ENCODE measurements at places on chromosomes 5 and 9. TPM values are rescaled to one million over a fixed set of nuclear protein-coding genes. Genes with fewer than 3 reads are reported as not detected.
A peak's percentile ranks its signal among the peaks of the same experiment; 100 is the strongest.

The LTC4S gene
- total RNA-seq, result 2.4 TPM

DNA sequence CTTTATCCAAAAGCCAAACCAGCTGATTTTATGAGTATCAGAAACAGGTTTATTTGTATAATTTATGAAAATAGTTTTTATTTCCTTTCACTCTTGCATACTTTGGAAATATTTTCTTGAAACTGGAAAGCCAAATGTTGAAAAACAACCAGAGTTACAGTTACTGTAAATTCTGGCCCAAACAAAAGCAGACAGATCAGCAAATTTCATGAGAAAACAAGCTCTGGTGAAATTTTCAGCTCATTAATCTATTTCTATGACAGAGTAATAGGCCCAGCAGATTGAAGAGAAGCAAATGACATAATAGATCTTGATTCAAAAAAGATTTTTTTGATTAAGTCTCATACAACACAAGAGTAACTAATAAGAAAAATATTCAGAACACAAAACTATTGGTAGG is 182.7 kb downstream of the ENC1 start:
- H3K27me3 ChIP-seq, result no peaks in the 10 kb centered on the region
- no peak overlapping the region for H3K27ac ChIP-seq
- DNase-seq, result no peak
- H3K4me3 ChIP-seq, result no peak overlapping the region

- peaks cover 18% of the 10 kb centered on the region for H3K36me3 ChIP-seq
- DNase-seq, result no peak
- H3K27ac ChIP-seq, result no peak overlapping the region
Observed at GRCh38 chr5:92838253-92838652, 742.8 kb downstream of the NR2F1-AS1 start.

GRCh38 chr9:124629600-124629999 is 122.4 kb upstream of the NR5A1 start:
- no peak for DNase-seq
- H3K27ac ChIP-seq, result no peak overlapping the region
- H3K27me3 ChIP-seq, result no peaks in the 10 kb centered on the region
- no peaks in the 10 kb centered on the region for H3K36me3 ChIP-seq
- H3K4me3 ChIP-seq, result no peak overlapping the region
- no peaks in the 10 kb centered on the region for H3K4me1 ChIP-seq

- H3K36me3 ChIP-seq, result no peaks in the 10 kb centered on the region
- peak overlapping the region; percentile 19 for H3K4me3 ChIP-seq
- H3K27ac ChIP-seq, result peak overlapping the region; percentile 86
- peaks cover 57% of the 10 kb centered on the region for H3K4me1 ChIP-seq
- no peaks in the 10 kb centered on the region for H3K27me3 ChIP-seq
Observed at GRCh38 chr9:16514131-16514530, 356.3 kb downstream of the BNC2 start.

GRCh38 chr9:101268426-101268825 is 116.4 kb downstream of the BAAT start:
- peaks cover 9% of the 10 kb centered on the region for H3K4me1 ChIP-seq
- no peak overlapping the region for H3K27ac ChIP-seq
- no peak overlapping the region for H3K4me3 ChIP-seq
- no peaks in the 10 kb centered on the region for H3K27me3 ChIP-seq
- no peaks in the 10 kb centered on the region for H3K36me3 ChIP-seq

The TPPP gene
- 2.7 TPM for total RNA-seq

The ROR2 gene
- 12.4 TPM for total RNA-seq

DNA sequence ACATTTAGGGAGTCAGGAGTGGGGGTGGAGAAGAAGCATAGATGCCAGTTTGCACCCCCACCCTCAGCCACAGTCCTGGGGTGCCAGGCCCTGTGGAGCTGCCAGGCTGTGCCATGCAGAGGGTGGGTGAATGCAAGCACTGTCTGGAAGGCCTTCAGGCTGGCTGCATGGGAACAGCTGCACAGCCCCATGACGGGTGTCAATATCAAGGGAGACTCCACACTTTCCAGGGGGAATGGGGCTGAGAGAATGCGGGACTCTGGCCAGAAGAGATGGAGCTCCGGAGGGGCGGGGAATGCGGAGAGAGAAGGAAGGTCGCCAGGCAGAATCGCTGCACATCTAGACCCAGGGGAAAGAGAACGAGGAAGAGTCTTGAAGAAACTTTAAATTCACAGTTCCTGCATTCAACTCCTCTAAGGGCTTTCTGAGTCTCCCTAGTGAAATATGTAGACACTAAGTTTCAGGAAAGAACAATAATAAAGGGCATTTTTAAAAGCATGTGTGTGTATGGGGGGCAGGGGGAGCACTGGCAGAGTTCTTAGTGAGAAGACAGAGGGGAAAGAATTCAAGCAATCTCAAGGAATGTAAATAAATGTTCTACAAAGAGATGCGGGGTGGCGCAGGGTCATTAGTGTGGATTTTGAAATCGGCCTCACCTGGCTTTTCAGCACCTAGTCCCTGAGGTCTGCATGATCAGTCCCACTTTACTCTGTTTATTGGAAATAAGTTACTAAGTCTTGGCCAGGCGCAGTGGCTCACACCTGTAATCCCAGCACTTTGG is 59.1 kb downstream of the BOD1 start:
- H3K4me3 ChIP-seq, result no peak overlapping the region
- H3K4me1 ChIP-seq, result peaks cover 4% of the 10 kb centered on the region
- H3K36me3 ChIP-seq, result peaks cover 4% of the 10 kb centered on the region
- no peak overlapping the region for H3K27ac ChIP-seq
- DNase-seq, result no peak

DNA sequence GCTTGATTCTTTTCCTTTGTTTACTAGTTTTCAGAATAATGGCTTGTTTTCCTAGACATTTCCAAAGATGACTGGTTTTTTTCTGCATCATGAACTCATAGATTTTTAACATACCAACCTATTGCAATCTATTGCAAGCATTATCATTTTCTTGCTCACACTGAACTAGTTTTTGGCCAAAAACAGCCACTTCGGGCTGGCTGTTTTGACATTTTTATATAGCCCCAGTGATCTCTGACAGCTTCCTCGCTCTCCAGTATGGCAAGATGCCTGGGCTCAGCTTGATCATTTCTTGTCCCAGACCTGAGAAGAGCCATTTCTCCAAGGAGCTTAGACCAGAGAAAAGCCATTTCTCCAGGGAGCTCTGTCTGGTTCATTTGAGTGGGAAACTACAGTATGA is 94.3 kb upstream of the MAMDC2 start:
- no peak overlapping the region for H3K27ac ChIP-seq
- H3K27me3 ChIP-seq, result no peaks in the 10 kb centered on the region
- DNase-seq, result no peak
- no peak overlapping the region for H3K4me3 ChIP-seq
- H3K36me3 ChIP-seq, result no peaks in the 10 kb centered on the region
- peaks cover 30% of the 10 kb centered on the region for H3K4me1 ChIP-seq

The GTF3C5 gene
- total RNA-seq, result 105 TPM

The LCN9 gene
- 0.30 TPM for total RNA-seq

GRCh38 chr5:176653401-176654385 is 6.4 kb downstream of the TSPAN17 start:
- no peak overlapping the region for H3K27ac ChIP-seq
- DNase-seq, result no peak
- H3K27me3 ChIP-seq, result no peaks in the 10 kb centered on the region
- peaks cover 10% of the 10 kb centered on the region for H3K4me1 ChIP-seq

GRCh38 chr5:133642153-133642722 is 29.9 kb upstream of the FSTL4 start:
- peaks cover 8% of the 10 kb centered on the region for H3K27me3 ChIP-seq
- H3K4me3 ChIP-seq, result no peak overlapping the region
- no peak overlapping the region for H3K27ac ChIP-seq
- DNase-seq, result no peak
- peaks cover 4% of the 10 kb centered on the region for H3K36me3 ChIP-seq

GRCh38 chr5:31964007-31964360 is 210.1 kb downstream of the GOLPH3 start:
- no peaks in the 10 kb centered on the region for H3K27me3 ChIP-seq
- H3K27ac ChIP-seq, result no peak overlapping the region
- no peak for DNase-seq
- no peaks in the 10 kb centered on the region for H3K36me3 ChIP-seq

The GGTA1 gene
- total RNA-seq, result not detected

DNA sequence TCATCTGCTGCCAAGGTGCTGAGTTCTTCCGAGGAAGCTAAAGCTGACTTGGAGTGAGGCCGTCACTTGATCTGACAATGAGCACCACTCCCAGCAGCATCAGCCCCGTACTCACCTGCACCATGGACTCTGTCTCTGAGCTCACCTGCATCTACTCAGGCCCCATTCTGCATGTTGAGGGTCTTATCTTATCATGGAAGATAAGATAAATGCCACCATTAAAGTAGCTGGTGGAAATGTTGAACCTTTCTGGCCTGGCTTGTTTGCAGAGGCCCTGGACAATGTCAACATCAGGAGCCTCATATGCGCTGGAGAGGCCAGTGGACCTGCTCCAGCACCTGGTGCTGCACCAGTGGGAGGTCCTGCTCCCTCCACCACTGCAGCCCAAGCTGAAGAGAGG is 35.0 kb upstream of the HMGCS1 start:
- H3K4me3 ChIP-seq, result no peak overlapping the region
- H3K27me3 ChIP-seq, result no peaks in the 10 kb centered on the region
- H3K36me3 ChIP-seq, result peaks cover 4% of the 10 kb centered on the region

The EIF4E1B gene
- not detected for total RNA-seq

The GPRIN1 gene
- total RNA-seq, result 35.9 TPM

The RAI14 gene
- total RNA-seq, result 92.7 TPM

The RCL1 gene
- total RNA-seq, result 12.7 TPM

GRCh38 chr5:173035904-173036707 is 20.0 kb upstream of the CREBRF start:
- H3K36me3 ChIP-seq, result peaks cover 6% of the 10 kb centered on the region
- no peak overlapping the region for H3K27ac ChIP-seq
- no peak for DNase-seq
- peaks cover 13% of the 10 kb centered on the region for H3K4me1 ChIP-seq

The NUTM2G gene
- not detected for total RNA-seq

GRCh38 chr9:71490810-71491209 is 277.5 kb downstream of the CEMIP2 start:
- H3K4me3 ChIP-seq, result no peak overlapping the region
- no peak overlapping the region for H3K27ac ChIP-seq
- DNase-seq, result no peak
- peaks cover 2% of the 10 kb centered on the region for H3K27me3 ChIP-seq

GRCh38 chr5:139816566-139816965 is 21.0 kb downstream of the PSD2 start:
- H3K27me3 ChIP-seq, result peaks cover 22% of the 10 kb centered on the region
- DNase-seq, result no peak
- no peaks in the 10 kb centered on the region for H3K4me1 ChIP-seq

DNA sequence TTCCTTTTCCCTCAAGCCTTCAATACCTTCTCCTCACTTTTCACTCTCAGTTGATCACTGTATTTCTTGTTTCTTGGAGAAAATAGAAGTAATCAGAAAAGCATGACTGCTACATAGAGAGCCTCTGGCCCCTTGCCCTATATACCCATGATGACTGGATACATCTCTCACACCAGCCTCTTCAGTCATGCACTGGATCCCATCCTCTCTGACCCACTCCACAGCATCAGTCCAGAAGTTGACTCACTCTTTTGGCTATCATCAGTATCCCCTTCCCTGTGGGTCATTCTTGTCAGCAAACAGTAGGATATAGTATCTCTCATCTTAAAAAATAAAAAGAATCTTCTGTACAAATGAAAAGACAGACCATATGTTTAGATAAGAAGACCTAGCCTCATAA is 32.9 kb downstream of the PTCD2 start:
- no peak overlapping the region for H3K4me3 ChIP-seq
- no peaks in the 10 kb centered on the region for H3K27me3 ChIP-seq
- peaks cover 6% of the 10 kb centered on the region for H3K4me1 ChIP-seq

GRCh38 chr5:6768590-6769230 is 55.5 kb downstream of the TENT4A start:
- H3K27ac ChIP-seq, result no peak overlapping the region
- H3K27me3 ChIP-seq, result no peaks in the 10 kb centered on the region
- peaks cover 2% of the 10 kb centered on the region for H3K4me1 ChIP-seq
- H3K4me3 ChIP-seq, result no peak overlapping the region

DNA sequence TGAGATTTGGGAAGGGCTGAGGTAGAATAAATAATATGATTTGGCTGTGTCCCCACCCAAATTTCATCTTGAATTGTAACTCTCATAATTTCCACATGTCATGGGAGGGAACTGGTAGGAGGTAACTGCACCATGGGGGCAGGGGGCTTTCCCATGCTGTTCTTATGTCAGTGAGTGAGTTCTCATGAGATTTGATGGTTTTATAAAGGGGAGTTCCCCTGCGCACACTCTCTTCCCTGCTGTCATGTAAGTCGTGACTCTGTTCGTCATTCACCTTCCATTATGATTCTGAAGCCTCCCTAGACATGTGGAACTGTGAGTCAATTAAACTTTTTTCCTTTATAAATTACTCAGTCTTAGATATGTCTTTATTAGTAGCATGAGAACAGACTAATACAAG is 115.5 kb upstream of the STARD4 start:
- no peaks in the 10 kb centered on the region for H3K4me1 ChIP-seq
- no peak for DNase-seq
- no peak overlapping the region for H3K4me3 ChIP-seq
- no peaks in the 10 kb centered on the region for H3K27me3 ChIP-seq
- no peak overlapping the region for H3K27ac ChIP-seq
- H3K36me3 ChIP-seq, result peaks cover 2% of the 10 kb centered on the region

DNA sequence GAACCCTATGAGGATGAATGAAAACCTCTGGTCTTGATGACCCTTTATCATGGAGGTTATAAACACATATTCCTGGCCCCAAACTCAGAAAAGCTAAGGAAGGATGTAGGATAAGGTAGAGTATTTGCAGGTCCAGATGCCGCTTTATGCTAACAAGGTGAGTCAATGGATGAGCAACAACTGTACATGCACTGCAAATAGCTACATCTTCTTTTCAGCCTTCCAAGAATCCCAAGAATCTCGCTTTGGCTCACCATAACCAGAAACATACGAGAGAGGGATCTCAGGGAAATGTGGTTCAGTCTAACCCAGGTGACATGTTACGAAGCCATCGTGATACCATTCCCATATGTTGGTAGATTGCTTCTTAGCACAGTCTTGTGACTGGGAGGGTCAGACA is 152.3 kb upstream of the ANKH start:
- peaks cover 4% of the 10 kb centered on the region for H3K36me3 ChIP-seq
- no peak for DNase-seq
- H3K4me3 ChIP-seq, result no peak overlapping the region
- no peaks in the 10 kb centered on the region for H3K27me3 ChIP-seq
- H3K4me1 ChIP-seq, result peaks cover 14% of the 10 kb centered on the region
- no peak overlapping the region for H3K27ac ChIP-seq

DNA sequence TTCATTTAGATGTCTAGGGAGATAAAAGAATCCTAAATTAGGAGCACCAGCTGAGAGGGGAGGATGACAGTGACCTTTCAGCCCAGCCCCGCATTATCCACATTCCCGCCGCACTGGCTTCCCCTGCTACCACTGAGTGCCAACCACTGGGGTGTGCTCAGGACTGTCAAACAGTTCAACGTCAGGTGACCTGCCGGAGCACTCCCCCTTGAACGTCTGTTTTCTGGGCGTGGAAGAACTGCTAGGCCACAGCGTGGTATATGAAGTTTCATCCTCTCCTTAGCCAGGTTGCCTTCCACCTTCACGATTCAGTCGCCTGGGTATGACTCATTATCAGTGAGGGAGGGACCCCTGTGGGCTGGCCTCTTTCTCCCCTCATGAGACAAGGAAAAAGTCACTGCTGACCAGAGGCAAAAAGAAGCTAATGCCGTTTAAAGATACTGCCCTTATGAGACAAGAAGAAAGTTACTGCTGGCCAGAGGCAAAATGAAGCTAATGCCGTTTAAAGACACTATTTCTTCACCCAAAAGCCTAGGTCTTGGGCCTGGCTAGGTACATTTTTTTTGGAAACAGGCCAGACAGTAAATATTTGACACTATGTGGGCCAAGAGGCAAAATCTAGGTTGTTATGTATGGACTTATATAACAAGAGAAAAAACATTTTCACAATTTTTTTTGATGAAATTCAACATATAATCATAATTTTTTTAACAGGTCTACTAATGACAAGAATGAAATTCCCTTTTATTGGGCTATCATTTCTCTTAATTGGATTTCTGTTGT is 4.6 kb downstream of the NMRK1 start:
- DNase-seq, result no peak
- no peak overlapping the region for H3K4me3 ChIP-seq
- H3K36me3 ChIP-seq, result no peaks in the 10 kb centered on the region

The ATP10B gene
- 10.8 TPM for total RNA-seq

Data from neural crest cell (in vitro differentiated cells).